ENCODE measurements at places on chromosomes 7 and 10.

GRCh38 chr10:93678386-93678785, 24.0 kb downstream of the FRA10AC1 start:
- DNase-seq, result no peak

- no peak for DNase-seq
These were observed 450.1 kb downstream of the KCNMA1 start for GRCh38 chr10:77187376-77187999.

- DNase-seq, result no peak
These were observed 3.4 kb upstream of the RASSF4 start for GRCh38 chr10:44956226-44956625.

DNA sequence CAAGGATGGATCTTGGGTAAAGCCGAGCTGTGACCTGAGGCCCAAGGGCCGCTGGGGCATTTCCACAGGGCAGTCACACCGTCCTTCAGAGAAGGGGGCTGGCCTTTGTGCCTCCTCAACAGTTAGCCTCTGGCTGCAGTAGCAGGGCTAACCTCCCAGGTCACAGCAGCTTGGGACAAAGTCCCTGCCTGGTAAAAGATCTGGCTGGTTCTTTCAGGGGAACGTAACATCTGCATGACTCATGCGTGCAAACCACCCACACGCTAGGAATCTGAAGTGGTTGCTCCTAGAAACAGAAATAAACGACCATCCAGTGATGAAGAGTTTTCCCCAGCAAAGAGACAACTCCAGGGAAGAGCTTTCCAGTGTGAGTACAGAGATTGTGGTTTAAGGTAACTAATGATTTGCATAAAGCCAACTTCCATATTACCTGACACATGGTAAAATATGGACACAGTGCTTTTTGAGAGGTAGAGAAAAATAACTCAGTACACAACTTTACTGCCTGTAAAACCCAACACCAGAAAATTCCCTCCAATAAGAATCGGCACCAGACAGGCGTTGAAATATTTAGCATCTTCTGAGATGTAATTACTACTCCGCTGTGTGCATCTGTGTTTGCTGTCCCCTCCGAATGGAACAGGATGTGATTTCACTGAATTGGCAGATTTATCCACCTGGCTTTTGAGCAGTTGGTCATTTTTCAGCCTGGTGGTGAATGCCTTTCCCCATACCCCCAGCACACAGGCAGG, 84.9 kb upstream of the ADRB1 start:
- DNase-seq, result no peak

GRCh38 chr10:30233186-30233959, 115.7 kb downstream of the MTPAP start:
- no peak for DNase-seq

DNA sequence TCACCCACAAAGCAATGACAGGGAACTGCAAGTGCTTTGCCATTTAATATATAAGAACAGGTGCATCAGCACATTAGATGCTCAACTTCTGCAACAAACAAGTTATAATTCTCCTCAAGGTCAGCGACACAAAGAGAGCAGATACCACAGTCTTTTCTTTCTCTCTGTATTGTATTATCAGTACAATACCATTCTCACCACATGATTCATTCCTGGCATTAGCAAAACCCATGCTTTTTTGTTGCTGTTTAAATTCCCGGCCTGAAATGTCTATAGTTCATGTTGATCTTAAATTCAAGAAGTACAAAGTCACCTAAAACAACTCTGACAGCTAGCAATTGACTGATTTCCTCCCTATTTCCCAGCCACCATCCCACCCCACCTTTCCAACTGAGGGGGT, 111.8 kb upstream of the FEZF1 start:
- DNase-seq, result no peak

- DNase-seq, result no peak
These were observed 288.2 kb upstream of the SEMA3D start for GRCh38 chr7:85475071-85475470.

DNA sequence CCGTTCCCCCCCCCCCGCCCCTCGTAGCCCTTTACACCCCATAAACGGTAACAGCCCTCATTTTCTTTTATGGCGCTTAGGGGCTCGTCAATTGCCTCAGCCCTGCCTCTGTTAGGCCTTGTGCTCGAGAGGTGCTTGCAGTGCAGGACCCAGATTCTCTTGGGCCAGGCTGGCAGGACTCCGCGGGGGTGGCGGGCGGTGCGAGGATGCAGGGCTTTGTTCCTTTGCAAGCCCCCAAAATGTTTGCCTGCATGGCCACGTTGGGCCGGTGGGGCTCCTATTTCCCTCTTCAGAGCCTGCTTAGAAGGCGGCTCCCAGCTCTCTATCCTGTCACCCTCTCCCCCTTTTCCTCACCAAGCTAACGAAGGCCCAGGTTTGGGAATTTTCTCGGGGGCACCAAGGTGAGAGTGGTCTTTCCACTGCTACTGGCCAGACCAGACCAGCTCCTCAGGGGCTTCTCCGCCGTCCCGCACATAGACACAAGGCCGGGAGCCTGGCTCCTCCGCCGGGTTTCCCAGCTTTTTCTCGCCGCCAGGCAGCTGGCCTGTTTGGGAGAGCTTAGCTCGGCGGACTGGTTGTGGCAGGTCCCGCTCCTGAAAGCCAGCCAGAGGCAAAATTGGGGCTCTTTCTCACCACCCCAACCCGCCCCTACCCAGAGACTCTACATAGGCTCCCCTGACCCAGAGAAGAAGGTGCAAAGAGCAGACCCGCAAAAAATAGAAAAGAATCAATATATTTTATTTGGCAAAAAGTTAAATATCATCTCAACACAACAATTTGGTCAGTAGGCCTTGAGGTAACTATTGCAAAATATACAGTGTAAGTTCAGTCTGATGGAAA, 3.4 kb downstream of the HOXA9 start:
- DNase-seq, result no peak

DNA sequence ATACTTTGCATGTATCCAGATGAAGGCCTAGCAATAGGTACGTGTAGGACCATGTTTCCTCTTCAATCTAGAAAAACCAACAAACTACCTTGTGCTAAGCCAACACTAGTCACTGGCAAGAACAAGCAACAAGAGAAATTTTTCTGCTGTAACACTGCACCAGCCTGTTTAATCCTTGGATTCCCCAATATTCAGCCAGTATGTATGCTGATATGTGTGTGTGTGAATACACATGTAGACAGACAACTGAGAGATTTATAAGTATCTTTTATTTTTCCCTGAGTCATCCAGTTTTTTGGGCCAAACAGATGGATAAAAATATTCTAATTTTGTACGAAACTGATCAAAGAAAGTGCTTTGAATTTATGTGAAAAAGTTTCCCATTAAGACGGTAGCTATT, 26.2 kb downstream of the GLI3 start:
- DNase-seq, result no peak

GRCh38 chr7:11727864-11728263, 104.1 kb downstream of the THSD7A start:
- no peak for DNase-seq

- DNase-seq, result no peak
These were observed 8.6 kb downstream of the ALOX5 start for GRCh38 chr10:45382591-45382990.

DNA sequence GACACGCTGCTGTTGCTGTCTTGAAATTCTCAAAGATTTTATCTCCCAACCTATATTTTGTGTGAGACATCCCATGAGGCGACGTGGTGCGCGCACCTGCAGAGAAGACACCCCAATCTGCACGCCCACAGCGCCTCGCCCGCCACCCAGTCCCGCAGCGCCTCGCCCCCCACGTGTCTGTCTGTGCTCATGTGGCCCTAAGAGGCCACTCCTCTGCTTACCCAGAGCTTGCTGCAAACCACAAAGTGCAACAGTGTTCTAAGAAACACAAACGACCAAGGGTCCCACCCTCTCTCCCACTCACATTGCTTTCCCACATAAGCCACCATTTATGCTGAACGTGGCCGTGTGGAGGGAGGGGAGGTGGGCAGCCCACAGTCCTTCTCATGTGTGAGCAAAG, 287.2 kb downstream of the PTPRN2 start:
- DNase-seq, result no peak

GRCh38 chr10:132807621-132808049, 21.7 kb upstream of the NKX6-2 start:
- no peak for DNase-seq

- DNase-seq, result no peak
These were observed 65.3 kb downstream of the FRMPD2 start for GRCh38 chr10:48209241-48209640.

- no peak for DNase-seq
These were observed 23.6 kb downstream of the ABI1 start for GRCh38 chr10:26837139-26837538.

GRCh38 chr7:138023618-138024342, 21.9 kb upstream of the CREB3L2 start:
- DNase-seq, result no peak

DNA sequence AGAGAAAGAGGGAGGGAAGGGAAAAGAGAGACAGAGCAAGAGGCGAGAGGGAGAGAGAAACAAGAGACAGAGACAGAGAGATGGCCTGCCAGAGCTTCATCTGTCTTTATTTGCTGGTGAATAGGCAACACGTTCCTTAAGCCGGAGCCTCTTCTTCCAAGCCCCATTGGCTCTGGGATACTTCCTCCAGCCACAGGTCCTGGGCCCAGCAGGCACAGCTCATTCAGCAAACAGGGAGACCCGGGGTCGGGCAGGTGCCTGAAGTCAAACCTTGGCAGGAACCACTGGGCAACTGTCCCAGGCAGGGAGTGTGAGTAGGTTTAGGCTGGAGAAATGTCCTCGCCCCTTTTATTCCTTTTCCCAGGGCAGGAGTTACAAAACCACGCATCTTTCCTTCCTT, 68.2 kb downstream of the MYL10 start:
- no peak for DNase-seq

DNA sequence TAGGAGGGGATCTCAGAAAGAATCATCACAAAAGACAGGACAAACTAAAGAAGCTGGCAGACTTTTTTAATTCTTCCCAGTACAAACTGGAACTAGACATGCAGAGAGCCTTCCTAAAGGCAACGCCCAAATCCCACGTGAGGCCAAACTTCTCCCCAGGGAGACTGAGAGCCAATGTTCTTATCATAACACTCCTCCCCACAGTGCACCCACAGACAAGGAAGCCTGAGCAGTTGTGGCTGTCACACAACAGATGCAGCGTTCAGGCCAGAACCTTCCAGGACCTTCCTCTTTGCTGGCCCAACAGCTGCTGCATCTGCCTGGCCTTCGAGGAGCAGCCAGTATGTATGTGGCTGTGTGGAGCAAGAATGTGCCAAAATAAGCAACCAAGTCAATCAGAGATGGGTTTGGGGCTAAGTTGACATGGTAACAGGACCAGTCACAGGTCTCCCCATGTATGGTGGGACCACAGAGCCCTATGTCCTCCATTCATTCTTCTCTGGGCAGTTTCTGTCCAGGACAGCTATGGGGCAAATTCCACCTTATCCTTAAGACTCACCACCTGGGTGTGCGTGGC, 34.9 kb downstream of the SRPK2 start:
- DNase-seq, result no peak

GRCh38 chr7:153948060-153948459, 104.1 kb upstream of the DPP6 start:
- no peak for DNase-seq

DNA sequence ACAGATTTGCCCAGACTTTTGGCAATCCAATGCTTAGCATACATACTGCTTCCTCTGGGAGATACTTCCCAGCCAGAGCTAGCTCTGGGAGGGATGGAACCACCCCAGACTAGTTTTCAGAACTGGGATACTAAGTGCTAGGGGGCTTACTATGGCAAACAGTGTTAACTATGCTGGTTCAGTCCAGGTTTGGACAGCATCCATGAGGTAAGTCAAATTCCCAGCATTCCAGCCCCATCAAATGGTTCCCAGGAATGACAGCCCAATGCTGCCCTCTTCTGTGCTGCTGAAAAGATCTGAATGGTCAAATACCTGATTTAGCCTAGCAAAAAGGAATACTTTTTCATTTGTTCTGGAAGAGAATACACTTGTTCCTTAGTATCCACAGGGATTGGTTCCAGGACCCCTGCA, 141.7 kb upstream of the CCDC6 start:
- no peak for DNase-seq

DNA sequence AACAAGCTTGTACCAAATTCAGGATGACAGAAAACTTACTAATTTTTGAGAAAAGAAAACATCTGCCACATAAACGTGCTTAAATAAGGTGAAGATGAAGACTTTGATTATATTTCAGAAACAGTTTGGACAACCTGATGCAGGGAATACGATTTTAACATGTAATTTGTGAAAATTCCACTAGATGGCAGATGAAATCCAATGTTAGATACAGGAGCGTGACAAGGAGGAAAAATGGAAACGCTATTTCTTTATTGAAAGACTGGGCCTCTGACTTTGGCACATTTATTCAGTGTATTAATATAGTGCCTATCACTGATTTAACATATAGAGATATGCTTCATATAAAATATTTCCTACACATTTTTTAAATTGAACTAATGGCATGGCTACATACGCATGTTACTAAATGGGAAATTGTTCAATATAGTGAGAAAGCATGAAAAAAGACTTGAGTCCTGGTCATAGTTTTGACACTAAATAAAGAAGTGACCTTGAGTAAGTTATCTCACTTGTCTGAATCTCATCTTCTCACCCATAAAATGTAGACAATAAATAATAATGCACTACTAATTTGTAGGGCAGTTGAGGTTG, 60.7 kb downstream of the CD36 start:
- no peak for DNase-seq

GRCh38 chr10:132630666-132631337, 93.2 kb downstream of the INPP5A start:
- DNase-seq, result no peak

GRCh38 chr7:38753347-38753746, 122.2 kb upstream of the AMPH start:
- no peak for DNase-seq

- DNase-seq, result no peak
These were observed 221.4 kb upstream of the SEMA3C start for GRCh38 chr7:81140252-81140651.

- DNase-seq, result no peak
These were observed 75.2 kb downstream of the PARD3 start for GRCh38 chr10:34739915-34740314.

DNA sequence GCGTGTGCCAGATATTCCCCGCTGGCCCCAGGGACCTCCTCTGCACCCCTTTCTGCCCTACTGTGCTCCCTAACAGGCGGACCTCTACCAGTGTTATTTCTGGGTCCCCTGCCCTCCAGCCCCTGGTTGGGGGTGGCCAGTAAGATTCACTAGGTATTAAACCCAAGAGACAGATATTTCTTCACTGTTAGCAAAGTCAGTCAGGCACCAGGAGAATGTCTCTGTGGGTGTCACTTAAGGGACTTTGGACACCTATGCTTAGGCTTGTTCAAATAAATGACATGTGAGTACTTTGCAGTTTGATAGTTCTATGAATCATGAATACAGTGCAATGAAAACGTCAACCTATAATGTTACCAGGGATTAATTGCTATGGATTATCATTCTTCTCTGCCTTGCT, 234.3 kb upstream of the IGFBP3 start:
- DNase-seq, result no peak

Data from T-helper 9 cell (primary cell).